ENCODE measurements at places on chromosomes 16 and 17. TPM values are rescaled to one million over a fixed set of nuclear protein-coding genes. Genes with fewer than 3 reads are reported as not detected.

Gene FOXF1
- total RNA-seq = not detected

- no peak for DNase-seq
- no peak overlapping the region for H3K27ac ChIP-seq
- H3K4me3 ChIP-seq = no peak overlapping the region
- no peaks in the 10 kb centered on the region for H3K27me3 ChIP-seq
Observed at GRCh38 chr17:28849281-28849680, 5.5 kb upstream of the ERAL1 start.

- H3K27ac ChIP-seq = no peak overlapping the region
- no peaks in the 10 kb centered on the region for H3K36me3 ChIP-seq
- no peak overlapping the region for H3K4me3 ChIP-seq
- no peaks in the 10 kb centered on the region for H3K27me3 ChIP-seq
- no peaks in the 10 kb centered on the region for H3K4me1 ChIP-seq
- DNase-seq = no peak
Observed at GRCh38 chr17:70629902-70630301, 460.6 kb downstream of the KCNJ2 start.

GRCh38 chr17:43946781-43947180, 4.5 kb upstream of the PPY start:
- peaks cover 4% of the 10 kb centered on the region for H3K27me3 ChIP-seq
- DNase-seq = no peak
- H3K4me1 ChIP-seq = no peaks in the 10 kb centered on the region
- no peak overlapping the region for H3K4me3 ChIP-seq
- H3K27ac ChIP-seq = no peak overlapping the region
- H3K36me3 ChIP-seq = no peaks in the 10 kb centered on the region

DNA sequence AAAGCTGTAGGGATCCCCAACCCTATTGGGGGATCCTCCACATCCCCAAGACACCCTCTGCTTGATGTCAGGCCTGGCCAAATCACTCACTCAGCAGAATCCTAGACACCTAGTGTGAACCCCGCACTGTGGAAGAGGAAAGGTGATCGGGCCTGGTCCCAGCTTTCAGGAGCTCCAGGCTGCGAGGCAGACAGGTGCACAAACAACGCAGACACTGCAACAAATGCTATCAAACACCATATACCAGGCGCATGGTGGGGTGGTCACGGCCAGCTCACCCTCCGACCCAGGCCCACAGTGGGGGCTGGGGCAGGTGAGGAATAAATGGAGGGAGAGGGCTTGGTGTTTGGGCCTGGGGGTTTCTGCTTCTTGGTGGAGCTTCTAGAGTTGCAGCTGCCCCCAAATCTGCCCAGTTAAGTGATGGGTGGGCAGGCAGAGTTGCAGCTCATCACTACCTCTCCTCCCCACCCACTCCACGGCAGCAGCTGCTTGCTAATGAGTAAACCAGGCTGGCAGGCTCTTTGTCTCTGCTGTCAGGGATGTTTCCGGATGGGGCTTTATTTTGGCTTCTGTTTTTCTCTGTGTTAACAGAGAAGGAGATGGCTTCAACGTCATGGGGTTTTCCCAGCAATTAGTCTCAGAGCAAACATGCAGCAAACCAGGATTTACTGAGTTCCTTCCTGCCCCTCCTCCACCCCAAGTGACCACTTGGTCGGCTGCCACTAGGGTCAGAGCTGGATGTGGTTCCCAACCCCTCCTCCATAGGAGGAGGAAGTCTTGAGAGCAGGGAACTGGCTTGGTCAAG, 46.6 kb downstream of the PECAM1 start:
- peaks cover 5% of the 10 kb centered on the region for H3K36me3 ChIP-seq
- H3K27me3 ChIP-seq = no peaks in the 10 kb centered on the region
- DNase-seq = no peak
- H3K27ac ChIP-seq = no peak overlapping the region
- no peaks in the 10 kb centered on the region for H3K4me1 ChIP-seq
